ENCODE measurements at places on chromosomes 6 and 20.

DNA sequence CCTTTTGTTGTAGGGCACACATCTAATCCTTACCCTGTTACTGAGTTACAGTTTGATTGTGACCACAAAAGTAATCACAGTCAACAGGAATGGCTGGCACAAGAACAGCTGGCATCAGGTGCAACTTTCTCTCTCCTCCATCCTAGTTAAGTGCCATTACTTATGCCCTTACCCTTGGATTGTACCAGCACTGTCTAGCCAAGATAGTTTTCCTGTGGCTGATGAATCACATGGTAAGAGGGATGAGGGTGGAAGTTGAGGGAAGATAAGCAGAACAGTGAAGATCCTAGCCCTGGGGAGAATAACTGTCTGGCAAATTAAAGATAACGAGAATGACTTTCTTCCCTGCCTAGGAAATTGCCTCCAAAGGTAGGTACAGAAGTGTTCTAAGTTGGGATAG is 42.0 kb downstream of the RNF217 start:
- DNase-seq = no peak

- no peak for DNase-seq
These were observed 4.4 kb downstream of the AMD1 start for GRCh38 chr6:110878751-110879522.

DNA sequence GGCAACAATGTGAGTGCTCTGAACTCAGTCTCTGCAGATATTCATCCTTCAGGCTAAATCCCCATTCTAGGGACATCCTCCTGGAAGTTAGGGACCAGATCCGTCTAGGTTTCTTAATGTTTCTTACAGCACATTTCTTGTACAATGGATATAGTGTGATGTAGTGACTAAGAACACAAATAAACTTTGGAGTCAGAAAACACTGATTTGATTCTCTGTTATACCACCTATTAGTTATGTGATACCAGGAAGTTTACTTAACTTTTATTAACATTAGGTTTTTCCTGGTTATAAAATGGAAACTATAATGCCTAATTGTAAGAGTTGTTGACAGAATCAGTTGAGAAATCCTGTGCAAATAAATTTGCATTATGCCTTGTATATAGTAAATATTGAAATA is 57.6 kb upstream of the KCNQ5 start:
- DNase-seq = no peak

DNA sequence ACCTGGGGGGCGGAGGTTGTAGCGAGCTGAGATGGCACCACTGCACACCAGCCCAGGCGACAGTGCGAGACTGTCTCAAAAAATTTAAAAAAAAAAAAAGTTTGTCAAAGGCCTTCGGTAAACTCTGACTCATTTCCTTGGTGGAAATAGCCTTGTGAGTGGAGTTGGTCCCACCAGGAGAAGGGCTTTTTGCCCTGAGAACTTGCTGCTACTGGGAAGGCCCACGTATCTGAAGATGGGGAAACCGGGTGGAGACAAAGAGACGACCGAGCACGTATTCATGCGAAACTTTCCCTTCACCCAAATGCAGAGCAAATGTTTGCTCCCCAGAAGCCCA is 51.7 kb downstream of the SLC22A23 start:
- no peak for DNase-seq

- DNase-seq = no peak
These were observed 451.0 kb upstream of the MAN1A1 start for GRCh38 chr6:119800526-119800925.

GRCh38 chr6:137709424-137710236 is 157.4 kb upstream of the TNFAIP3 start:
- no peak for DNase-seq

GRCh38 chr6:87658516-87658915 is 43.5 kb downstream of the AKIRIN2 start:
- no peak for DNase-seq

Measured in activated T-helper 1 cell treated with anti-CD3 and anti-CD28 coated beads, Interleukin-2, amount 50 U/mL, for 16 hours (primary cell).